ENCODE measurements at places on chromosomes 5 and 9.

- no peak for DNase-seq
Observed at GRCh38 chr9:92637326-92637725, 32.6 kb downstream of the IPPK start.

GRCh38 chr9:87677776-87678587 lies 47.9 kb upstream of the CTSL start:
- no peak for DNase-seq

- DNase-seq, result no peak
Observed at GRCh38 chr5:107329850-107330249, 340.9 kb downstream of the EFNA5 start.

DNA sequence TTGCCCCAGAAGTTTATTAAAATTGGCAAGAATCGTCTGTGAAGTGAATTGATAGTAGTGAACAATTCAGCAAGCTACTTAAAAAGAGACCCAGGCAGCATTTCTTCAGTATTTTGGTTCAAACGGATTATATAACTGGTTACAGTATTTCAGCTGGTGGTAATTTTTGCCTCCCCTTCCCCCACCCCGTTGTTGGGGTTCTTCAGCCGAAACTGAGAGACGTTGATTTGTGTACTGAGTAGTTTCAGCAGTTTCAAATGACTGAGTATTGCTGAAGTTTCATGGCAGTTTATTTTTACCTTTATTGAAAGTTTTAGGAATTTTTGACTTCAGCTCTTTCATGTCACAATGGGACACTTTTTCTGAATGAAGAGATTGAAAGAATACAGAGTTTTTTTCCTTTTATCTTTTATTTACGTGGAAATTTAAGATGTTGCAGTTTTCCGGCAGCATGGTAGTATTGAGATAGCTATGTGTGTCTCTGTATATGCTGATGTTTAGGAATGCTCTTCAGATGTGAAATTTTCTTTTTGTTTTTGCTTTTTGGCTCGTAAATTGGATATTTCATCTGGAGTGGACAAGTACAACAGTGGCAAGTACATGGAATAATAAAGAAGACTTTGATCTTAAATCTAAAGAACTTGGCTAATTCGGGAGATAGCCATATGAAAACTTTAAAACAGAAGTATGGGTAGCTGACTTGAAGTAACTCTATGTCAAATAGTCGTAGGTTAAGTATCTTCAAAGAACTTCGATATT lies 1.9 kb downstream of the GPBP1 start:
- no peak for DNase-seq

DNA sequence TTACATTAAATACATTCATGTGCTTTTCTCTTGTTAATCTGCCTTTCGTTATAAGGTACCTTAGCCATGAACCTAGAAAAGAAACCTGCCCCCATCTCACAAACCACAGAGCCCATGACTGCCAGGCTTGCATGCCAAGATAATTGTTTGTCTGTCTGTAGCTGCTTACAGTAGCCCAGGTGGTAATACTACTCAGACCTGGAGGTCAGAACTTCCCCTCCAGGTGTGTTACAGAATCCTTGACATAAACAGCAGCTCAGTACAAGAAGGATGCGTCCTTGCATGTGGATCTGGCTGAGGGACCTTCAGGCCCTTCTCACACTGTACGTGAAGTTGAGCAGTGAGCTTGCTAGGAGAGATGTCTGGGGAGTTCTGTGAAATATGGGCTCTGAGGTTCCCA lies 291.4 kb downstream of the CSNK1G3 start:
- no peak for DNase-seq

GRCh38 chr9:112670991-112671625 lies 46.8 kb downstream of the INIP start:
- DNase-seq, result no peak

GRCh38 chr9:30622561-30622960 lies 1761.9 kb upstream of the ACO1 start:
- DNase-seq, result no peak

DNA sequence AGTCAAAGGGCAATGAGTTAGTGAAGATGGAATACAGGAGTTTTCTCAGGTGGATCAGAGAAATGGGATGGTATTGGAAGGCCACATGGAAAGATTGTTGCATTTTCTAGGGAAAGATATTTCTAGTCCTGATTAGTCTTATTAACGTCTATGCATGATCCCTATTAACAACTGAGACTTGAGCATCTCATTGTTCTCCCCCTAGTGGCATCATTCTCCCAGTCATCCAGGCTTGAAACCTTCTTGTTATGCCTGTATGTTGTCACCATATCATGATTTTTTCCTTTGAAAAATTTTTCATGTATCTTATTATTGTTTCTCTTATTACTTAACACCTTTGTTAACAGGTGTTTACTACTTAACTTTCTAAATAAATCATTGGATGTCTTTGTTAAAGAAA lies 34.4 kb downstream of the KIF2A start:
- no peak for DNase-seq

DNA sequence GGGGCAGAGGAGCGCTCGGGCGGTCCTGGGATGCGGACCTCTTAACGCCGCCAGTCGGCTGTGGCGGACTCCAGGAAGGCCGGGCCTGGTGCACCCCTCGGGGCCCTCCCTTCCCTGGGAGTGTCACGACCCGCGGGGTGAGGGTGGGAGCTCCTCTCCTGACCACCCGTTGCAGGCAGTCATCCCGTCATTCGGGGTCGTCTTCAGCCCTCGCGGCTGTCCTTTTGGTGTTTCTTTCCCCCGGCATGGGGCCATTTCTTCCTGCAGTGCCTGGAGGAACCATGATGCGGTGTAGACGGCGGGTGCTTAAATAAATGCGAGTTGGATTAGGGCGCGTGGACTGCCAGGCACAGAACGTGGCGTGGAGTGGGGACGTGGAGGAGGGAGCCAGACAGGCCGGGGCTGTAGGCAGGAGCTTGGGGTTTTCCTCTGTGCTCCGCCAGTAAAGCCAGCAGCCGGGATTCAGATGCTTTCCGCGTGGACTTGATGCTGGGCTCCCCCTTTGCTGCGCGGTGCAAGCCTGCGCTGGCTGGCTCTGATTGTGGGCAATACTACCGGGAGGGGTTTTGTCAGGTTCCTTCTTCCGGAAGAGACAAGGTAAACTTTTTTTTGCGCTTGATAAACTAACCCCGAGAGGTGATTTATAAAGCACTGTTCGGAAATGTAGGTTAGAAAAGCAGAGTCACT lies 868 bp downstream of the KDM4C start:
- DNase-seq, result peak; percentile 15

DNA sequence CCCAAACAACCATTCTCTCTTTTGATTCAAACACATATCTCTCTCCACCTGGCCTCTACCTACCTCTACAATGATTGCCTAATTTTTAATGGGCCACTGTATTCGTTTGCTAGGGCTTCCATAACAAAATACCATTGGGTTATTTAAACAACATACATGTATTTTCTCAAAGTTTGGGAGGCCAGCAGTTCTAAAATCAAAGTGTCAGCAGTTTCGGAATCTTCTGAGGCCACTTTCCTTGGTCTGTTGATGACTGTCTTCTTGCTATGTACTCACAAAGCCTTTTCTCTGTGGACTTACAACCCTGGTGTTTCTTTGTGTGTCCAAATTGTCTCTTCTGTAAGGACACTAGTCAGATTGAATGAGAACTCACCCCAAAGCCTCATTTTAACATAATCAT lies 214.7 kb downstream of the BRINP1 start:
- DNase-seq, result no peak

DNA sequence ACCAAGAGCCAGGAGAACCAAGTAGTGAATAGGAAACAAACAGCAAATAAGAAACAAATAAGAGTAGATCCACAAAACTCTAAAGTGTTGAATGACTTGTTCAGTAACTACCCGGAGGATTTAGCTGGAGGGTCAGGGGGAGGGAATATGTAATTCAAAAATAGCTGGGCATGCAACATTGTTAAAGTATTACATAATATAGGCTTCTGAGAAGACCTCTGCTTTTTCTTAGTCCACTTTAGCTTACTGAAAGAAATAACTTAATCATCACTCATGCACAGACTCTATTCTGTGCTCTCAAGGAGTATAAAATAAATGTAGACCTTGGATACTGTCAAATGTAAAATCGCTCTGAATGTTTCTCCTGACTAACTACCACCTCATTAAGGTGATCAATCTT lies 183.2 kb upstream of the POU5F2 start:
- DNase-seq, result no peak
